ENCODE measurements at places on chromosomes 7 and 10.

DNA sequence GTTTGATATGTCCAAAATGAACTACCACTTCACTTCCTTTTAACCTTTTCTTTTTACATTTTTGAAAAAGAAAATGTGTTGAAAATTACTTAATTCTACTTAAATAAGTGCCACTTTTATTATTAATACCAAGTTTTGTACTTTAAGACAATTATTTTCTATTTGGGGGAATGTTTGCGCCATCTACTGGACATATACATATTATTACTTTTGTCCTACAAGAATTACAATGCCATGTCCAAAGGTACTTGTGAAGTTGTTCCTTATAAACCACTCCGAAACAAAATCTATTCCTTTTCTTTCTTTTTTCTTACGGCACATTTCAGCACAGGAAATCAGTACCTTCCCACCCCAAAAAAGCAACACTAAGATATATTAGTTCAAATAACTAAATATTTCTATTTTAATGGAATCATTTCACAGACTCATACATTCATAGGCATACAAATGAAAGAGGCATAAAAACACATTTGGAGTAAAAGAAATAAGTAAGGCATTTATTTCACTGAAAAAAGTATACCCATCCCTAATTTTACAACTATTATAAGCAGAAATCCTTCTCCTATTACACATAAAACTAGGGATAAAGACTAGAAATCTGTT is 169.9 kb downstream of the RNF133 start:
- no peak for DNase-seq

DNA sequence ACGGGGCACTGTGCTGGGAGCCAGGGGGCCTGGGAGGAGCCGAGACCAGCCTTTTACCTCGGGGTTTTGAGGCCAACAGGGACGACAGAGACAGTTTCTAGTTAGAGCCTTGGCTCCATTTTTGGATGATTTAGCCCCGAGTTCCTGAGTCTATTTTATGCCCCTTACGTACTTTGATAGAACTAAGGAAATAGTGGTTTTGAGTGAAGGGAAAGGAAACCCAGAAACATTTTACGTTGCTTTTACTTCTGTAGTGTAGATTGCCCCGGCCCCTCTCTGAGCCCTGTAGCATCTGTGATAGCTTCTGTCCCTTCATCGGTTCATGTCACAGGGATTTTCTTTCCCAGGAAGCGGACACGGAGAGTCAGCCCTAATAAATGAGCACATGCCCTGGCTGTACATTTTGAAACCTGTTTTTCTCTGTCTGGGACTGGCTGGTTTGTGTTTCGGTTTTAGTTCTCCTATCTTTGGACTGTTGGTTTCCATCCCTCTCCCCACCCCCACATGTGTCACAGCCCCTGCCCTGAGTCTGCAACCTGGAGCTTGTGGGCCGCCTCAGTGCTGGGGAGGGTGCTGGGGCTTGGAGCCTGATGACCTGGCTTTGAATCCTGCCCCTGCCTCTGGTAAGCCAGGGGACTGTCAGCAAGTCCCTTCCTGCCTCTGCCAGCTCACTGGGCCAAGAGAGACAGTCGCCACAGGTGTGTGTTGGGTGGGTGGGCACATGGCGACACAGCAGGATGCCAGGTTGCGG is 6.9 kb upstream of the ORAI2 start:
- DNase-seq = no peak

GRCh38 chr10:76133597-76134255 is 702.3 kb downstream of the LRMDA start:
- no peak for DNase-seq

- DNase-seq = no peak
These were observed 88.5 kb downstream of the AVL9 start for GRCh38 chr7:32583791-32584190.

GRCh38 chr7:116953906-116954838 is 871 bp downstream of the ST7 start:
- DNase-seq = no peak

- DNase-seq = no peak
These were observed 220.8 kb upstream of the PHYHIPL start for GRCh38 chr10:58955615-58956014.

GRCh38 chr7:90111-91063 is 102.0 kb upstream of the FAM20C start:
- no peak for DNase-seq
